ENCODE measurements at places on chromosomes 13 and 19.

GRCh38 chr13:112747256-112747655 is 57.4 kb downstream of the ATP11A start:
- no peak for DNase-seq

GRCh38 chr13:32894589-32895001 is 121.6 kb upstream of the KL start:
- DNase-seq: no peak

DNA sequence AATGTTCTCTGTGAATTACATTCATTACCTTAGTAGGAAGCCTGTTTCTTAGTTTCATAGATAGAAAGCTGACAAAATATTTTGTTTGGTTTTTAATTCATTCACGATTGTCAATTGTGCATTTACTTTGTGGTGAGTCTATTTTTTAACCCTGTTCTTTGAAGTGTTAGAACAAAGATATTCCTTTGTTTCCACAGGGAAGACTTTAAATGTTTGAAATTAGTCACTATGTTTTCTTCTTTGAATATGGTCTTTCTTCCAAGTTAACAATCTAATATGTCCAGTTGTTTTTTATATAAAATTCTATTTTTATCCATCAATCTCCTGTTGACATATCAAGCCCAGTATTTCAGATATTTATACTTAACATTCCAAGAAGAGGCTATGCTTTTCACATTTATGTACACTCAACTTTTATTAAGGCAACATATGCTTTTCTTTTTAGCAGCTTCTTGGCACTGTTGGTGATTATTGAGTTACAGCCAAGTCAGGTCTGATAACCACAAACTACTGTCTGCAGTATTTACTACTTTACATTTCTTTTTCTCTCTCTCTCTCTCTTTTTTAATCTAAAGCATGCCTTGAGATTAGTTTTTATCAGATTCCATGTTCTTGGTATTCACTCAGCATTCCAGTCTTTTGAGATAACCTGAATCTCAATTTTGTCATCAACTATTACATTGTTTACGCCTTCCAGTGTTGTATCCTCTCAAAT is 812.8 kb upstream of the SLC10A2 start:
- no peak for DNase-seq

GRCh38 chr19:16876904-16877361 is 11.9 kb upstream of the F2RL3 start:
- no peak for DNase-seq

GRCh38 chr13:98512774-98513665 is 63.9 kb downstream of the STK24 start:
- DNase-seq: no peak

DNA sequence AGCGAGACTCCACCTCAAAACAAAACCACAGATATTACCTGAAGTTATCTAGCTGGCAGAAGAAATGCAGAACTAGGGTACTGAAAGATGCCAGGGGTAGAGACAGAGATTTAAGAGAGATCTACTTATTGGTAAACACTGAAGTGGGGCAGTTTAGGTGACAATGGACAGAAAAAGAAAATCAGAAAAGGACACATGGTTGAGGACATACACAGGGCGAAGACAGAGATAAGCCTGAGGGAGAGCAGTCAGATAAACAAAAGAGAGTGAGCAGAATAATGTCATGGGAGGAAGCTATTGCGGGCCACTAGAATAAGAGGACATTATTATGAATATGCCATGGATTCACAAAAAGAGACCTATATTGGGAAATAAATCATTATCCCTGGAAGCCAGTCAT is 3.3 kb downstream of the NEK5 start:
- no peak for DNase-seq

DNA sequence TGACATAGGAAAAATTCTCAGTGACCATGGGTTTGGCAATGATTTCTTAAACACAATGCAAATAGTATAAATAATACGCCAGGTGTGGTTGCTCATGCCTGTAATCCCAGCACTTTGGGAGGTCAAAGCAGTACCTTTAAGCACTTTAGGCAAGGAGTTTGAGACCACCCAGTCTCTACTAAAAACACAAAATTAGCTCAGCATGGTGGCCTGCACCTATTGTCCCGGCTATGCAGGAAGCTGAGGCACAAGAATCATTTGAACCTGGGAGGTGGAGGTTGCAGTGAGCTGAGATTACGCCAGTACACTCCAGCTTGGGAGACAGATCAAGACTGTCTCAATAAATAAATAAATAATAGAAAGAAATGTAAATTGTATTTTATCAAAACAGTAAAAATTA is 356.5 kb upstream of the SLITRK6 start:
- DNase-seq: no peak

DNA sequence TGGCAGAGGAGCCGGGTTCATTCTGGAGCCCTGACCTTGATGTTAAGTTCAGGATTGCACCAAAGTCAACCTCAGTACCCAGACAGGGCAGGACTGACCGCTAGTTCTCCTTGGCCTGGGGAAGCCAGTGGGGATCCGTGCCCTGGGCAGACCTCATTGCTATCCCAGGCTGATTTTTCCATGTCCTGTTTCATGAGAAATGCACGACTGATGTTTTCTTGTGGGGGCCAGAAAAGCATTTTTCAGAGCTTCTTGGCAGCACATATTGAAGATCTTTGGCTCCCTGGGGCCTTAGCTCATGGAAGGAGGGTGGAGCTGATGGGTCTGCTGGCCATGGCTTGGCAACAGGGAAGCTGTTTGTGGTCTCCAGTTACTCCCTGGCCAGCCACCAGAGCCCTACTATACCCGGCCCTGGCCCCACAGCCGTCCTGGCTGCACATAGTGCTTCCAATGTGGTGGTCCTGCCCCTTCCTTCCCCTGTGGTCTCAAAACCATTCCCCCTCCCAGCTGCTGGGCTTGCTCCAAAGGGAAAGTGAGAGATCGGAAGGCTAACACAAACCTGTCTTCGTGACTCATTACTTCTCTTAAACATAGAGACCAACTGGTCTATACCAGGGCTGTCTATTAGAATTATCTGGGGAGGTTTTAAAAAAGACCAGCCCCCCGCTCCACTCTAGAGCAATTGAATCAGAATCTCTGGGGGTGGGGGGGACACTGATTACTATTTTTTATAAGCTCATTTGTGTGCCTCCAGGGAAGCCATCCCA is 11.2 kb downstream of the IL17D start:
- no peak for DNase-seq

- DNase-seq: no peak
Measured at GRCh38 chr19:13848798-13849676, 27.9 kb upstream of the NANOS3 start.

DNA sequence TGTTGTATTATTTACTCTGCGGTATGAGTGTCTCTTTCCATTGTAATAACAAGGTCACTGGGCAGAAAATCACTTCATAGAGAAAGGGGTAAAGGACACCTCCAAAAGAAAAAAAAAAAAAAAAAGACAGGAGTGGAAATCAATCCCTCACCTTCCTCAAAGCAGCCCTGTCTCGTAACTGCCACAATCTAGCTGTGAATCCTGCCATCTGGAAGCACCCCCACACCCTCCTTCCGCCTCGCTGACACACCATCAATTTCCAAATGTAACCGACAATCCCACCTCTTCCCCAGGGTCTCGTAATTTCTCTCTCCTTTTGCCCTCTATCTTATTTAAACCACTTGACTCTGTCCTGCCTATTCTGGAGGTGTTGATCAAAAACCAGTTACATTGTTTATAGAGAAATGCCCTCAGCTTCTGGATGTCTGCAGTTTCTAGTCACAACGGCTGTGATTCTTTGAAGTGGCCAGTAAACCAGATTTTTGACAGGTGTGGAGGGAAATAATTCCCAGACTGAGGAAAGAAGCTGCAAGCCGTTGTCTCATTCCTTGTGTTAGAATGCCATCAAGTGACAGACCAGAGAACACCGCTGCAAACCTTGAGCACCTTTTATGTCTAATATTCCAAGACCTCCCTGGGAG is 9.1 kb upstream of the POP4 start:
- DNase-seq: no peak

- DNase-seq: no peak
Measured at GRCh38 chr13:48561466-48562235, 28.8 kb upstream of the RCBTB2 start.

DNA sequence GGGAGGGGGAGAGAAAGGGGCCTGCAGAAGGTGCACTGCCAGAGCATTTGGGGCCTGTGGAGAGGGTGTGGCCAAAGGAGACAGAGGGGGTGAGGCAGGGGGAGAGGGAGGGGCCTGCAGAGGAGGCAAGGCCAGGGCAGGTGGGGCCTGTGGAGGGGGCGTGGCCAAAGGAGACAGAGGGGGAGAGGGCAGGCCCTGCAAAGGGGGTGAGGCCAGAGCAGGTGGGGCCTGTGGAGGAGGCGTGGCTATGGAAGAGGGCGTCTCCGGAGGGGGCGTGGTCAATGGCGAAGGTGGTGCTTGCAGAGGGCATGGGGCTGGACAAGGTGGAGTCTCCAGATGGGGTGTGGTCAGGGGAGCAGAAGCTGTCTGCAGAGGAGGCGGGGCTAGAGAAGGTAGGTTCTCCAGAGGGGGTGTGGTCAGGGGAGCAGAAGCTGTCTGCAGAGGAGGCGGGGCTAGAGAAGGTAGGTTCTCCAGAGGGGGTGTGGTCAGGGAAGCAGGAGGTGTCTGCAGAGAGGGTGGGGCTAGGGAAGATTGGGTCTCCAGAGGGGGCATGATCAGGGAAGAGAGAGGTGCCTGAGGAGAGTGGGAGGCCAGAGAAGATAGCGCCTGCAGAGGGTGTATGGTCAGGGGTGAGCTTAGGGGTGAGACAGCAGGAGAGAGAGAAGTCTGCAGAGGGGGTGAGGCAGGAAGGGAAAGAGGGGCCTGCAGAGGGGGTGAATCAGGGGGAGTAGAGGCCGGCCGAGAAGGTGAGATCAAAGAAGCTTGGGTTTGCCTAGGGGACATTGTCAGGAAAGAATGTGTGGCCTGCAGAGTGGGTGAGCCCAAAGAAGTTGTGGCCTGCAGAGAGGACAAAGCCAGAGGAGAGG is 3.4 kb downstream of the PRR36 start:
- DNase-seq: no peak

- no peak for DNase-seq
Measured at GRCh38 chr19:29841559-29842367, 30.0 kb downstream of the CCNE1 start.

GRCh38 chr13:24747248-24748060 is 16.5 kb upstream of the RNF17 start:
- DNase-seq: no peak

GRCh38 chr13:111846391-111847159 is 220.4 kb upstream of the SOX1 start:
- DNase-seq: no peak

DNA sequence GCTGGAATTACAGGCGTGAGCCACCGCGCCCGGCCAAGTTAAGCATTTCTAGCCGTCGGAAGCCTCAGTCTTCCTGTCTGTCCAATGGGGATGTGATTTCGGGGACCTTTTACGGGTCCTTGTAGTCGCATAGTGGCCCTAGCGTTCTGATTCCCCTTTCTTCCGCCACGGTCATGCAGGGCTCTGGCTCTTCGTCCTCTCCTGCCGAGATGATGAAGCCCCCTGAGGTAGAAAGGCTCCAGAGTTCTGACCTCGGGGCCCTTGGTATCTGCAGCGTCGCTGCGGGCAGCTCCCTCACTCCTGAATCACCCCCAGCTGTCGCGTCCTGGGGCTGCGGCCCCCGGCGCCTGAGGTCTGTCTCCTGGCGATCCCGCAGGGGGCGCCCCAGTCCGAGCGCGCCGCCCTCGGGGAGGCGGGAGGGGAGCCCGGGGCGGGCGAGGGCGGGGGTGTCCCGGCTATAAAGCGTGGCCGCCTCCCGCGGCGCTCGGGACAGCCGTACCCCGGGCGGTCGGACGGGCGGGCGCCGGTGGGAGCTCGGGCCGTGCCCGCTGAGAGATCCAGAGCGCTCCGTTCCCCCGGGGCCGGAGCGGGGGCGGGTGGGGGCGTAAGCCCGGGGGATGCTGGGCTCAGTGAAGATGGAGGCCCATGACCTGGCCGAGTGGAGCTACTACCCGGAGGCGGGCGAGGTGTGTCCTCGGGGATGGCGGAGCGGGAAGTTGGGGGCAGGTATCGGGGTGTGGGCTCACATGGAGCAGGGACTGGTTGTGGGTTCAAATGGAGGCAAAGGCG is at the start of gene FOXA3:
Gene FOXA3, plus strand, starts transcription at position 487 of the 789 bp plus-strand sequence. Its CDS starts 131 bp downstream, at position 618.
- peak; percentile 42 for DNase-seq

DNA sequence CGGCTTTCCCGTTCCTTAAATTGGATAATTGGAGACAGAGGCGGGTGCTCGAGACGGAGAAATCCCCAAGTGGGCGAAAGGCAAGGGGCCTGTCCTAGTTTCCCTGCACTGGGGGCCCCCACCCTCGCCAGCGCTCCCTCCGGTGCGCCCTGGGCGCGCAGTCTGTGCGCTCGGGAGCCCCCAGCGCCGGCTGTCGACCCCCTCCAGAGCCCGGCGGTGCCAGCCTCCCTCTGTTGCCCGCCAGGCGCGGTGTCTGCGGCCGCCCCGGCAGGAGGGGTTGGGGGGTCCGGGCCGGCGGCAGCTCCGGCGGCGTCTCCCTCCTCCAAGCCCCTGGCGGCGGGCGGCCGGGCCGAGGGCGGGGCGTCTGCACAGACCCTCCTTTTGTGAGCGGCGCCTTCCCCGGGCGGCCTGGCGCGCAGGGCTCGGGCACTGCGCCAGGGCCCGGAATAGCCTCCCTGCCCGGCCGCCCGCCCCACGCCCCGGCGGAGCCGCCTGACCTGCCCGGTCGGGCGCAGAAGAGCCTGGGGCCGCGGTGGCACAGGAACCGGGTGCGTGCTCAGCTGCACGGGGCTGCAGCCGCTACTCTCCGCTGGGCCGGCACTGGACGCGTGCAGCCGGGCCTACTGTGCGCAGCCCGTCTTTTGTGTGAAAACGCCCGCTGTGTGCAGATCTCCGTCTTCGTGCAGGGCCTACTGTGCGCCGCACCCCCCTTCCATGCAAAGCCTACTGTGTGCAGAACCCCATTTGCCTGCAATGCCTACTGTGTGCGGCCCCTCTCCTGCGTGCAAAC is 13.2 kb downstream of the GADD45B start:
- no peak for DNase-seq

GRCh38 chr13:85728811-85729210 is 70.4 kb downstream of the SLITRK6 start:
- DNase-seq: no peak

- DNase-seq: peak; percentile 71
Measured at GRCh38 chr13:40388617-40389016, 277.8 kb downstream of the FOXO1 start.
